ENCODE measurements at places on chromosomes 1 and 21.

GRCh38 chr1:53526451-53527101 is 67.4 kb downstream of the DMRTB1 start:
- DNase-seq, result peak; percentile 43

- DNase-seq, result no peak
Measured at GRCh38 chr21:43337901-43338655, 88.9 kb downstream of the SIK1 start.

- no peak for DNase-seq
Measured at GRCh38 chr1:30635391-30635975, 87.9 kb downstream of the MATN1 start.

DNA sequence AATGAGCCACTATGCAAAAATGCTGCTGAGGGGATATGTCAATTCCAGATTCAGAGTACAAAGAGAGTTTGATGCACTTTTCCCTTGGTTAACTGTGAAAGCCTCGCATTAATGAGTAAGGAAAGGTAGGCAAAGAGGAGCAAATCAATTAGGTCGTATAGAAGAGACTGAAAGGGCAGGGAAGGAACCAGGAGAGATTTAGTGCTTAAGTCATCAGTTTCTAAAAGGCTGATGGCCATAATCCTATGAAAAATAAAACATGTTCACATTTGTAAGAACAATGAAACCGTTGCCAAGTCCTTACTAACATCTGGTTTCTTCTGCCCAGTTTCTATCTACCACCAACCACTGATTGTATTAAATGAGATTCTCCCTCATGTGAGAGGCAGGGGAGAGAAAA is 118.4 kb upstream of the PALMD start:
- no peak for DNase-seq

GRCh38 chr1:27489973-27490741 is at the start of gene WASF2:
WASF2 (minus strand) TSS chr1:27490167; CDS start chr1:27428890, 61,277 bp downstream.
- peak; percentile 95 for DNase-seq

- no peak for DNase-seq
Measured at GRCh38 chr1:208569181-208569580, 325.0 kb upstream of the PLXNA2 start.

DNA sequence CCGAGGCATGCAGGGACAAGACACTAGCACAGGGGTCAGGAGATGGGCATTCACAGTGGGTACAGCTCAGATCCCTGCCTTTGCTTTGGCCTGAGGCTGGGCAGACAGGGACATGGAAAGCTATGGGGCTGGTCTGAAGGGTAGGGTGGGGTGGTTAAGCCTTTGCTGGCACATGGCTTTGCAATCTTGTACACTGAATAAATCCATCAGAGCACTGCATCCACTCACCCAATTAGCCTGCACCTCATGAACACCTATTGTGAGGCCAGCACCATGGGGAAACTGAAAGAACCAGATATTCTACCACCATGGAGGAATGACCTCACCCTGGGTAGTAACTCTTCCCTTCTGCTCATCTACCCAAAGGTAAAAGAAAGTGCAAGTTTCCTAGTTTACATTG is 199.6 kb upstream of the LMO4 start:
- DNase-seq, result no peak

DNA sequence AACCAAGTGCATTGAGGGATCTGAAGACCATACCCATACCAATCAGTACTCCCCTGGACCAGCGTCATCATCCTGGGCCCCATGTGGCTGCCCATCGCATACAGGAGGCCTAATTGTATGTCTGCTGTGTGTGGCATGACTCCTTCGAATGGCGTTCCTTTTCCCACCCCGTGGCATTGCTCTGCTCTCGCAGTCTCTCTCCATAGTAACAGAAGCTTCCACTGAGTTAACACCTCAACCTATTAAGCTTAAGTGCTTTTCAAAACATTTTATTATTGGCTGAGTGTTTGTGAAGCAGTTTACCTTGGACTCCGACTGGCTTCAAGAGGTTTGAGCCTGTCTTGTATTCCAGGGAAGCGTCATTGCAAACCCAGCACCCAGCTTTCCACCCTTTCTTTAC is 187.1 kb upstream of the LMO4 start:
- DNase-seq, result no peak

DNA sequence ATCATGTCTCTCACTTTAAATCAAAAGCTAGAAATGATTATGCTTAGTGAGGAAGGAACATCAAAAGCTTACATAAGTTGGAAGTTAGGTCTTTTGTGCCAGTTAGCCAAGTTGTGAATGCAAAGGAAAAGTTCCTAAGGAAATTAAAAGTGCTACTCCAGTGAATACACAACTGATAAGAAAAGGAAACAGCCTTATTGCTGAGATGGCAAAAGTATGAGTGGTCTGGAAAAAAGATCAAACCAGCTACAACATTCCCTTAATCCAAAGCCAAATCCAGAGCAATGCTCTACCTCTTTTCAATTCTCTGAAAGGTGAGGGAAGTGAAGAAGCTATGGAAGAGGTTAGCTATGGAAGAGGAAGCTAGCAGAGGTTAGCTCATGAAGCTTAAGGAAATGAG is 378.7 kb downstream of the KCNT2 start:
- DNase-seq, result no peak

GRCh38 chr21:45979651-45980050 is 1.9 kb upstream of the COL6A1 start:
- DNase-seq, result no peak

DNA sequence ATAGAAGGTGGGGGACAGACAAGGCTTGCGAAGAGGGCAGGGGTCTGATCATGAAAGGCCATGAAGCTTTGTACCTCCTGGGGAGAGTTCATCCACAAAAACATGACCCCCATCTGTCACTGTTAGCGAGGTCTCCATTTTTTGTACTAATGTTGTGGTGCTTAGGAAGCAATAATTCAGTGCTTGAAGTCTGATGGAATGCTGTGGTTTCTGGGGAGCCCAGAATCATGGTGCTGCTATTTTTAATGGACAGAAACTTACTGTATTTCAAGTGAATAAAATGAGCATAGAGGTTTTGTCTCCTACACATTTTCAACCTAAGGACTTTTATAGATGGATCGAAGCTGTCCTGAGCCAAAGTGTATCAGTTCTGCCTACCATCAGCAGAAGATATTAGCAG is 28.2 kb upstream of the RGL1 start:
- DNase-seq, result no peak

DNA sequence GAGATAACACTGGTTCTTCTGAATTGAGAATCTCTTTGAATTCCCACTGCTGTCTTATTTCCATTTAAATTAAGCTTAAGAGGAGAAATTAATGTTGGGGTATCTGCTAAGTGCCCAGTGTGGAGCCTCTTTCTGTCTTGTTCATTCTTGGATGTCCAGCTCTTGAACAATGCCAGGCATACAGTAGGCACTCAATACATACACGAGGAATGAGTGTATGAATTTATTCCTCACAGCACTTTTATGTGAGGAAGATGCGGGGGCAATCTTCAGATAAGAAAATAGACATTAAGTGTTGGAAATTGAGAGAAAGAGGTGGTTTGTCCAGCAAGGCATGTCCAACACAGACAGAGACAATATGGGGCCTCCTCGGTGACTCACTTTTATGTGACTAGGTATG is 11.8 kb upstream of the ATF3 start:
- no peak for DNase-seq
